ENCODE measurements at places on chromosomes 16 and 17.

GRCh38 chr16:25699069-25699468, 7.3 kb downstream of the HS3ST4 start:
- peak; percentile 7 for DNase-seq

GRCh38 chr16:66522816-66523590, 26.9 kb downstream of the TK2 start:
- DNase-seq: no peak

- no peak for DNase-seq
These were observed 160.9 kb upstream of the PLCG2 start for GRCh38 chr16:81618187-81618586.

DNA sequence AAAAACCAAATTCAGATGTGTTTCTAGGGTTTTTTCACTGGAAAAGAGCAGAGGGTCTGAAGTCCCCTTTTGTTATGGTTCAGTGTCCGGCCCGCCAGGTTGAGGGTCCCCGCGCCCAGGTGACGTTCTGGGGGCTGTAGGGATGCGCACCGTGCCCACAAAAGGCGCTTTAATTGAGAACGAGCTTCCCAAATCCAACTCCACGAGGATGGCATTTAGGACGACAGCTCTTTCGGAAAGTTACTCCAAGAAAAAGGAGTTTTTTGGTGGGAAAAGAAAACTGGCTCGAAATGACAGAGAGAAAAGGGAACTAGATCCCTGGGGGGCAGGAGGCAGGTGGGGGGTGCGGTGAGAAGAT, 15.9 kb upstream of the ZFHX3 start:
- DNase-seq: no peak

GRCh38 chr16:48919791-48920190, 309.8 kb upstream of the N4BP1 start:
- no peak for DNase-seq

- no peak for DNase-seq
These were observed 108.1 kb downstream of the SNX11 start for GRCh38 chr17:48215583-48216139.

GRCh38 chr16:50575743-50576142, 27.5 kb downstream of the NKD1 start:
- no peak for DNase-seq

GRCh38 chr16:27326251-27326650, 12.5 kb downstream of the IL4R start:
- DNase-seq: no peak

- DNase-seq: no peak
These were observed 11.3 kb downstream of the PRSS22 start for GRCh38 chr16:2846511-2847310.

- DNase-seq: no peak
These were observed 491.6 kb downstream of the CDH13 start for GRCh38 chr16:83118365-83118764.

DNA sequence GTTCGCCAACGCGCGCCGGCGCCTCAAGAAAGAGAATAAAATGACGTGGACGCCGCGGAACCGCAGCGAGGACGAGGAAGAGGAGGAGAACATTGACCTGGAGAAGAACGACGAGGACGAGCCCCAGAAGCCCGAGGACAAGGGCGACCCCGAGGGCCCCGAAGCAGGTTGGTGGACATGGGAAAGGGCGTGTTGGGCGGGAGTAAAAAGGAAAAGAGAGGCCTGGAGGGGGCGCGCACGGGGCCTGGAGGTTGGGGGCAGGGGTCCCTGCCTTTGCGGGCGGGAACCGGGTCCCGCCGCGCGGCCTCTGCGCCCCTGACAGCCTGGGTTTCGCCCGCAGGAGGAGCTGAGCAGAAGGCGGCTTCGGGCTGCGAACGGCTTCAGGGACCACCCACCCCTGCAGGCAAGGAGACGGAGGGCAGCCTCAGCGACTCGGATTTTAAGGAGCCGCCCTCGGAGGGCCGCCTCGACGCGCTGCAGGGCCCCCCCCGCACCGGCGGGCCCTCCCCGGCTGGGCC, 2.1 kb downstream of the IRX5 start:
- DNase-seq: no peak

- DNase-seq: no peak
These were observed 33.8 kb upstream of the CRISPLD2 start for GRCh38 chr16:84785843-84786581.

- DNase-seq: no peak
These were observed 5.5 kb downstream of the CYBC1 start for GRCh38 chr17:82444941-82445521.

GRCh38 chr16:2032285-2033056, 5.8 kb downstream of the NHERF2 start:
- no peak for DNase-seq

DNA sequence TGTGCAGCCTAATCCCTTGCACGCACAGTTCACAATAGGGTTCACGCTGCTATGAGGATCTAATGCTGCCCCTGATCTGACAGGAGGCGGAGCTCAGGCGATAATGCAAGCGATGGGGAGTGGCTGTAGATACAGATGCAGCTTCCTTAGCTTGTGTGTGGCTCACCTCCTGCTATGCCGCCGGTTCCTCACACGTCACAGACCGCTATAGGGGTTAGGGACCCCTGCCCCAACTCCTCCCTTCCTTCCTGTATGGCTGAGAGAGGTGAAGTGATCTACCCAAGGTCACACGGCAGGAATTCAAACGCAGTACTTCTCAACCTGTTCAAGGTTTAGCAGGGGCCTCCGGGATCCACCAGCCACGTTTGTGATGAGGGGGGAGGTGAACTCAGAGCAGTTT, 13.4 kb upstream of the PLLP start:
- DNase-seq: no peak

DNA sequence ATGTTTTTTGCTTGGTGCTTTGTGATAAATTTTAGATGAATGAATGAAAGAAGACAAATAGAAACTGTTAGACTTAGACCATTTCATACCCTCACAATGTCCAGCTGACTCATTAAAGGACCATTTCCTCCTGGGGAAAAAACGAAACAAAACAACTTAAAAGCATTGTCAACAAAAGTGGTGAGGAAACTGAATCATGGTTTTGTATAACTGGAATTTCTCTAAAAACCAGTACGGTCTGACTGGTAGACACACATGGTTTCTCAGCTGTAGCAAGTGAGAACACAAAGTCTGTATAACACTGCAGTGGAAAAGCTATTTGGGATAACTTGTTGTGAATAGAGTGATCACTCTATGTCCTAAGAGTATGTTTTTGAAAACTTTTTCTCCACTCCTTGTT, 5.3 kb upstream of the DDX52 start:
- DNase-seq: no peak

DNA sequence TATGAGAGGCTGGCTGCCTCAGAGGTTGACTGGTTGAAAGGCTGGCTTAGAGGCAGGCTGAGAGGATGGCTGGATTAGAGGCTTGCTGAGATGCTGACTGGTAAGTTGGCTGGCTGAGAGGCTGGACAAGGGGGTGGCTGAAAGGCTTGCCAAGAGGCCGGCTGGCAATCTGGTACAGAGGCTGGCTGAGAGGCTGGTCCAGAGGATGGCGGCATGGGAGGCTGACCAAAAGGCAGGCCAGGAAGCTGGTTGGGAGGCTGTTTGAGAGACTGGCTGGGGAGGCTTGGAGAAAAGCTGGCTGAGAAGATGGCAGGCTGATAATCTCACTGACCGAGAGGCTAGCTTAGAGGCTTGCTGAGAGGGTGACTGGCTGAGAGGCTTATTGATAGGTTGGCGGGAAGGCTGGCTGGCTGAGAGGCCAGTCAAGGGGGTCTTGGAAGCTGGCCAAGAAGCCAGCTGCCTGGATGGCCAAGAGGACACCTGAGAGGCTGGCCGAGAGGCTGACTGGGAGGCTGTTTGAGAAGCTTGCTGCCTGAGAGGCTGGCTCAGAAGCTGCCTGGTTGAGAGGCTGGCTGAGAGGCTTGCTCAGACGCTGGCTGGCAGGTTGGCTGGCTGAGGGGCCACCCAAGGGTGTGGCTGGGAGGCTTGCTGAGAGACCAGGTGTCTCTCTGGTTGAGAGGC, 34.2 kb upstream of the ACSM2B start:
- no peak for DNase-seq

- DNase-seq: no peak
These were observed 27.9 kb downstream of the IRX6 start for GRCh38 chr16:55351936-55352335.

DNA sequence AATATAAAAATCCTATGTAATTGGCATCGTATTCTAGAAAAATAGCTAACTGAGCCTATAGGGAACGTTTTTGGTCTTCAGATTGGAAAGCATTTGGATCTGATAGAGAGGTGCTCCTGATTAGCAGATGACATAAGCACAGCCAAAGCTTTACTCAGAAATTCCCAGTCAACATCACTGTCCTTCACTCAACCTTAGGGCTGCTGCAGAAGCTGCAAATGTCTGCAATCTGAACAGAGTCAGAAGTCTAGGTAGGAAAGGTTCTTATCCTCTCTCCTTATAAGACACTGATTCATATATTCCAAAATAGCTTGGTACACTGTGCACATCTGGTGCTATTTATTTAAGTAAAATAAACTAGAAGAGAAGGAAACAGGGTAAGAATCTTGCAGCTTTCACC, 19.2 kb downstream of the STRADA start:
- no peak for DNase-seq

GRCh38 chr16:11418506-11418905, 73.2 kb downstream of the RMI2 start:
- DNase-seq: peak; percentile 73

DNA sequence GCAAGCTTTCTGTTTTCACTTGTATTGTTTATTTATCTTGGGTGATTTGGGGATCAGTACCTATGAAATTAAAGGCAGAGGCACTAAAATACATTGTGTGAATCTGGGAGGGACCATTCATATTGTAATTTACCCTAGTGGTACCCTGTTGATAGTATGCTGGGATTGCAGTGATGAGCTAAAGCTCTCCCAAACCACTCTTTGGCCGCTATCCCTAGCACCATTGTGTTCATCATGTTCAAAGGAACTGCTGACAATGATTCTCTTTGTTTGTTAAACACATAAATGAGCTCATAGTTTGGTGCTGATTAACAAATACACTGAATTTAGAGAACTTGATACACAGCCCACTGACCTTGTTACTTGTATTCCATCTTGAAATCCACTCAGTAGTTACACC, 1469.8 kb downstream of the CDH11 start:
- no peak for DNase-seq

- no peak for DNase-seq
These were observed 224.7 kb upstream of the IRX3 start for GRCh38 chr16:54511222-54511731.

DNA sequence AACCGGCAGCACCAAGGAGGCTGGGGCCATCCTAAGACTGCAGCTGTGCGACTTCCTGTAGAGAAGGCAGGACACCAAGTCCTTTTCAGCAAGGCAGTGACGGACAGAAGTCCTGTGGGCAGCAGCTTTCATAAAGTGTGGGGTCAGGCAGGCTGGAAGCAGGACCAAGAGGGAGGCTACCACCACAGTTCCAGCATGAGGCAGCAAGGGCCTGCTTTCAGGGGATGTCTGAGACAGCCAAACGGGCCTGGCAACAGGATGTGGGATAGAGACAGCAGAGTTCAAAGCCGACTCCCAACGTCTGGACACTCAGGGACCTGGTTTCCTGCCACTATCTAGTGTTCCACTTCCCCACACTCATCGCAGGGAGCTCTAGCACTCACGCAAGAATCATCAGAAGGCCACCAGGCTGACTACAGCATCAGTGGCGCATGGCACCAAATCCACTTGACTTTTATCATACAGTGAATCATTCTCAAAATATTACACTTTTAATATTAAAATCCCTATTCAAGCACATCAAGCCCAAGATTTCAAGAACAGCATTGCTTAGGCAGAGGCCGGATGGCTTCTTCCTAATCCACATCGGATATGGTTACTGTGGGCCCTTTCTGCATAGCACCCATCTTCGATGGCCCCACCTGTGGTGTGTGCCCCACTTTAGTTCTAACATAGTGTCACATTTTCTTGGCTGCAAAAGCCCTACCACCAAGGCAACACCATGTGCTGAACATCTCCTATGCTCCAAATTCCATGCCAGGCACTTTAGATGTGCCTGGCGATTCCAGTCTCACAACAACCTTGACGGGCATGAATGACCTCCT, 5.2 kb downstream of the USP7 start:
- no peak for DNase-seq

DNA sequence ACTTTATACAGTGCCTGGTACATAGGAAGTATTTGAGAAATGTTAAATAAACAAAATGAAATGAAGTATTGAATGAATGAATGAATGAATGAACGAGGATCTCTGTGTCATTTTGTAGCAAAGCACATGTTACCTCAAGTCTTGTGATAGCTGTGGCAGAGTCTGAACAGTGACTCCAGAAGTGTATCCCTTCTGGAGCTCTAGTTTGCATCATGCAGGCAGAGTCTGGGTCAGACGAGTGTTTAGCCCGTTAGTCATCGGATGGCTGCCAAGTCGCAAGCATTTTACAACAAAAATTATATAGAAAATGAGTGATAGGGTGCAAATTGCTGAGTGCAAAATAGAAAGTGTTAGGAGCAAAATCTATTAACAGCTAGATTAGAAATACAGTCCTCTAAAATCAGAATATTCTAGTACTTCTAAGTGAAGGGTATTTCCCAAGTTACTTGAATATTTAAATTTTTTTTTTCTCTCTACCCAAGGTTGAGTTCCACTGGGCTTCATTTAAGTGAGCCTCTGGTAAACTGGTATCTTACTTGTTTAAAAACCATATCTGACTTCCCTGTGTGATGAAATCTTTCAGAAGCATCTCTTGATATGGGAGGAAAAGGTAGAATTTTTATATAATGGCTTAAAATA, 113.3 kb downstream of the FTO start:
- DNase-seq: no peak

DNA sequence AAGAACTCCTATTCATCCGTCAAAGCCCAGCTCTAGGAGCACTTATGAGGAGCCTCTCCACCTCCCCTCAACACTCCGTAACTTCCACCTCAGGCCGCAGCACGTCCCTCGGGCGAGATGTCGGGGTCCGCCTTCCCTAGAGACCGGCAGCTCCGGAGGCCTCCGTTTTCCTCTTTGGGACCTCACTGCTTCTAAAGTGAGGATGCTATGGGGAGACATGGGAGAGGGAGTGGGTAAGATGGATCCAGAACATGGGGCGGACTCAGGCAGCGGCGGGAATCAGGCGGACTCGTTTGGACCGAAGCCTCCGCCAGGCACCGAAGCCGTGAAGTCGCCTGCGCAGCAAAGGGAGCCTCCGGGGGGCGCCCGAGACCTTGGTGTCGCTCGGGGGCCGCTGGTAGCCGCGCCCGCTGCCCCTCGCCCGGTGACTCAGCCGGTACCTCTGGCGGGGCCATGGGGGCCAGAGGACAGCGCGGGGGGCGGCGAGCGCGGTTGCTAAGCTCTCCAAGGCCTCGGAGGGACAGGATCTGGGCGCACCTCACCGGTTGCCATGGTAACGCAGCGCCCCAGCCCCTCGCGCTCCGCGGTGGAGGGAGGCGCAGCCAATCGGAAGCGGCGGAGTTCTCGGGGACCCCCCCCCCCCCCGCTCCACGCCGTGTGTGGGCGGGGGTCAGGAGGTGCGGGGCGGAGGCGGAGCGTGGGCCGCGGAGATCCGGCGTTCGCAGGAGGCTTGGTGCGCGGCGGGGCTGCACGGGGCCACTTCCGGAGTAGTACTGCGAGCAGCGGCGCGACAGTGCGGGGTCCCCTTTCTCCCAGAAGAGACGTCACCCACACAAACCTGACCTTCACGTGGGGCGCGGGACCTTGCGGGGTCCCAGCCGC, 1.3 kb upstream of the HIC1 start:
- DNase-seq: no peak

GRCh38 chr17:69732272-69732918, 317.9 kb downstream of the MAP2K6 start:
- no peak for DNase-seq
